ENCODE measurements at places on chromosomes 6 and 20. TPM values are rescaled to one million over a fixed set of nuclear protein-coding genes. Genes with fewer than 3 reads are reported as not detected.

The BEND3 gene
- total RNA-seq = 5.5 TPM

The RHAG gene
- not detected for total RNA-seq

The WFDC10B gene
- not detected for total RNA-seq

The ADRM1 gene
- total RNA-seq = 152 TPM

The MTFR2 gene
- 0.64 TPM for total RNA-seq

The ASIP gene
- total RNA-seq = not detected

All from tracheal epithelial cell (primary cell).